ENCODE measurements at places on chromosomes 16 and 17.

- no peak for DNase-seq
These were observed 341.1 kb downstream of the PMP22 start for GRCh38 chr17:14923981-14924380.

GRCh38 chr16:19760356-19761060, 42.4 kb downstream of the IQCK start:
- DNase-seq = no peak

GRCh38 chr16:55204923-55205322, 119.1 kb upstream of the IRX6 start:
- no peak for DNase-seq

DNA sequence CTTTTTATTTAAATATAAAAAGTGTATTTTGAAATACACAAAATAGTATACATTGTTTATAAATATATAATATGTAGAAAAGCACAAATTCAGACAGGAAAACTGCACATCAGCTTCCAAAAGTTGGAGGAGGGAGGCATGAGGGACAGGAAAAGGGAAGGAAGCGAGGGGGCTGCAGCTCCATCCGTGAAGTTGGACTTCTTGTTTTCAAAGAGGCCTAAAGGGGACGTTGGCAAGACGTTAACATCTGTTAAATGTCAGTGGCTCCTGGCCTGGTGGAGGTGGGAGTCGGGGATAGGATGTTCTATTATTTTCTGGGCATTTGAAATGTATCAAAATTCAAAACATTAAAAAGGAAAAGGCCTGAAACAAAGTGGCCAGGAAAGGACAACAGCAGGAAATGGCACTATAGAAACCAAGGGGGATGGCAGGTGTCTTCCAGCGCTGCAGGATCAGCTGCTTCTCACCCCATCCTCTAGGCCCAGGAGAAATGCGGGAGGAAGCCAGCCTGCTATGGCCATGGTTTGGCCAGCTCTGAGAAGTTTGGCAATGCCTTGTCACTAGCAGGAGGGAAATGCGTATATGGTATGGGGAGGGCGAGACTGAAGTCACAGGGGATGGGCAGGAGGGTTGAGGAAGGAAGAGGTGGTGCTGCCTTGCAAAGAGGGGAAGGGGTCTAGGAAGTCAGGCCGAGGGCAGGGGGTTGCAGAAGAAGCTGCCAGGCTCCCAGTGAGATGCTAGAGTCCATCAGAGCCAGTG, 6.4 kb downstream of the CMTM2 start:
- DNase-seq = no peak

DNA sequence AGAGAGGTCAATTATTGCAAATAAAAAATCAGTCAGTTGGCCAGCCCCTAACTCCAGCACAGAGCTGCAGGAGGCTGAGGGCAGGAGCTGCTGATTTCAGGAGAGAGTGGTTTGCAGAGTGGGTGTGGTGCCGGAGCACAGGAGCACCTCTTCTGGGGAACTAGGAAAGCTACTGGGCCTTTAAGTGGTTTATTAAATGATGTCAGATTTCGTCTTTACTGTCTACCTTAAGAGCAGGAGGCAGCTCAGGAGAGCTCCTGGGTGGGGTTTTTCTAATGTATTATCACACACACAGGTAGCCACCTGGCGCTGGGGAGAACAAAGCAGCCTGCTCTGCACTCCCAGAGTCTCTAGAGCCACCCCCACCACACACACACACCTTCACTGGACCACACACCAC, 11.5 kb upstream of the HAS3 start:
- DNase-seq = no peak

DNA sequence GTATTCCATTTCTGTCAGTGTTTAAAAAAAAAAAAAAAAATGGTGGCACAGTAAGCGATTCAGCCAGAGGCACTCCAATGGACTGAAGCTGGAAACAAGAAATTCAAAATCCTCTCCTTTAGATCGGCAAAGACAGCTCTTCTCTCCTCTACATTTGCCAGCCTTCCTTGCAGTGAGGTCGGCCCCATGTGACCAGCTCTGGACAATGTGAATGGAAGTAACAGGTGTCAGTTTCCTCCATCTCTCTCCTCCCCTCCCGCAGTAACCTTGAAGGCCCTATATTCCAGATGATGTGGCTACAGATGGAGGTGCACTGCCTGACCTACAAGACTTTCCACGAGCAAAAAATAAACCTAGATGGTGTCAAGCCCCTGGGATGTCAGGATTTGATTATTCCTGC, 15.0 kb downstream of the CUEDC1 start:
- DNase-seq = no peak

DNA sequence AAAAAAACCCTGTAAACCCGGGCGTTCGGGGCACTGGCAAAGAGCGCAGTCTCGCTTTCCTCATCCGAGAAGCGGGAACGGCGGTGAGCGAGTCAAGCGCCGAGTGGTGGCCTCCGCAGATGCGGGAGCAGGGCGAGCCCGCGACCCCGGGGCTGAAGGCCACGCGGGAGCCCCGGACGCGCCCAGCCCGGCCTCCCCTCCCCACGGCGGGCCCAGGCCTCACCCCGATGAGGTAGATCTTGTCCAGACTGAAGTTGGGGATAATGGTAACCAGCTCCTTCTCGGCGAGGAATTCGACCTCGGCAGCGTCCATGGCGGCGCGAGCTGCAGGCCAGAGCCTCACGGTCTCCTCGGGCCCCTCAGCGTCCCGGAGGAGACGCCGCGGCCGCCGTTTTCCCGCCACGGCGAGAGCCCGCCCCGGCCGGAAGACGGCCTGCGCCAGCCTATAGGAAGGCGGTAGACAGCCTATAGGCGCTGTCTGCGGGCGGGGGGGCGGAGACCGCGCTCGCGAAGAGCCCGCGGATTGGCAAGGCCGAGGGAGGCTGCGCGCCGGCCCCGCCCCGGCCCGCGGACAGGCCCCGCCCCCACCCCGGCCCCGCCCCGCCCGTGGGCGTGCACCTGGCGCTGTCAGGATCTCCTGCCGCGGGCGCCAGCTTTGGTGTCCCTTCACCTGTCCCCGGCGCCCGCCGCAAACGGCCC, at the start of gene GINS2:
Gene GINS2 (minus strand): TSS at position 369 of the 699 bp plus-strand sequence. CDS start 56 bp downstream, at position 313.
- DNase-seq = peak; percentile 52

DNA sequence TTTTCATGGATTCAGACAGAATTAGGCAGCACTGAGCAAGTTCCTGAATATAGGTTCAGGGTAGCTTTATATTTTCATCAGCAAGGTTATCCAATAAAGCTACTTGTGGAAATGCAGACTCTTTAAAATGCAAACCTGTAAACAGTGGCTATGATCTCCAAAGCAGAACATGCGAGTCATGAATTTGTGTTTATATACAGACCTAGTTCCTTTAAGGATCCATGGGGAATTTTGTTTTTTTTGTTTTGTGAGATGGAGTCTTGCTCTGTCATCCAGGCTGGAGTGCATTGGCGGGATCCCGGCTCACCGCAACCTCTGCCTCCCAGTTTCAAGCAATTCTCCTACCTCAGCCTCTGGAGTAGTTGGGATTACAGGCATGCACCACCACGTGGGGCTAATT, 14.8 kb downstream of the CLEC16A start:
- DNase-seq = no peak

GRCh38 chr17:6374761-6375312, 60.1 kb downstream of the AIPL1 start:
- DNase-seq = peak; percentile 67

DNA sequence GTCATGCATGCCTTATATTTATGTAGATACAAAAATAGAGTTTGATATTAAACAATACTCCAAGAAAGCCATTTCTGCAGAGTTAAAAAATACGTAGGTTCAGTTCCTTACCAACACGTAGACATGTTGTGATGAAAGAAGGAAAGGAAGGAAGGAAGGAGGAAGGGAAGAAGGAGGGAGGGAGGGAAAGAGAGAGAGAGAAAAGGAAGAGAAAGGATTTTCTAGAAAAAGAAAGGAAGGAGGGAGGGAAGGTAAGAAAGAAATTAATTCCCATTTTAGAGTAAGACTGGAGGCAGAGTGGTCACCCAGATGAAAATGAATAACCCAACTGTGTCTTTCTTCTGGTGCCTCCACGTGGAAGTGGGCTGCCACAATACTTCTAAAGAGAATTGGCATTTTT, 652.1 kb downstream of the WWOX start:
- no peak for DNase-seq

GRCh38 chr17:3835410-3836229, 10.4 kb downstream of the NCBP3 start:
- no peak for DNase-seq

DNA sequence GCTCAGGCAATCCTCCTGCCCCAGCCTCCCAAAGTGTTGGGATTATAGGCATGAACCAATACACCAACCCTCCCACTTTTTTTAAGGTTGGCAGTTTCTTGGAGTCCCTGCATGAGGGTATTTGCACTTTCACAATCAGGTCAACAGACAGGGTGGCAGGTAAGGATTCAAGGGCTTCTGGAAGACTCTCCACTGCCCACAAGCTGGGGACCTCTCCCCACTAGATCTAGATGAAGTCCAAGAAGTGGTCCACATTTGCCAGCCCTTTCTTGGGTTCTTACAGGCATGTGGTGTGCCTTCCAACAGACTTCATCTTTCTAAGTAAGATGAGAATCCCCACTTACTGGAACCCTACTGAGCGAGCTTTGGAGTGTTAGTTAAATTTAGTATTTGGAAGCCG, 3.9 kb downstream of the ASB16 start:
- no peak for DNase-seq

- DNase-seq = no peak
These were observed 113.3 kb downstream of the VPS53 start for GRCh38 chr17:601244-601925.

DNA sequence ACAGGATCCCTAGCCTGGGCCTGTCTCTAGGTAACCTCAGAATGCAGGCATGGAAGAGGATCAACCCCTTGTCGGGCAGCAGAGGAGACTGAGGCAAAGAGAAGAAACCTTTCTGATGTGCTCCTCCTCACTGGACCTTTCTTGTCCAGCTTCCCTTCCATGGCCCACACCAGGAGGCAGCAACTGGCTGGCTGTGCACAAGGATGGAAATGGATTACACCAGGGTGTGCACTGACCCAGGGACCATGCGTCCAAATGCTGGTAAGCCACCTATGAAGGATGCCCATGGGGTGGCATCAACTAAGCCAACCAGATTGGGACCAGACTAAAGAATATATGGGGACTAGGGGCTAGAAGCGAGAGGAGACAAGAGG, 83.0 kb downstream of the N4BP1 start:
- DNase-seq = no peak

DNA sequence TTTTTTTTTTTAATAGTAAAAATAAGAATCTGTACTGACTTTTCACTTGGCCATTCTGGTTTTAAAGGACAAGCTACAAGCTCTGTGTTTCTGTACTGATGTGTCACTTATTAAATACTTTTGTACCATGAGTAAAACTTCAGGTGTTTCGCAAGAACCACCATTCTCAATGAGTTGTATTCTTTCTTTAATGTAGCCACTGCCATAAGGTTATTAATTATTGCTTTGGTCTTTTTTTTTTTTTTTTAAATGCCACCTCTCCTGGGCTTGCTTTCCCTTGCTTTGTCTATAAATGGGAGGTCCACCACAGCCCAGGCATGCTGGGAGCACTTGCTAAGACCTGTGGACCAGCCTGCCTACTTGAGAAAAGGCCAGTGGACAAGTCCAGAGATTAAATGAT, 8.4 kb downstream of the ARL2BP start:
- peak; percentile 17 for DNase-seq

DNA sequence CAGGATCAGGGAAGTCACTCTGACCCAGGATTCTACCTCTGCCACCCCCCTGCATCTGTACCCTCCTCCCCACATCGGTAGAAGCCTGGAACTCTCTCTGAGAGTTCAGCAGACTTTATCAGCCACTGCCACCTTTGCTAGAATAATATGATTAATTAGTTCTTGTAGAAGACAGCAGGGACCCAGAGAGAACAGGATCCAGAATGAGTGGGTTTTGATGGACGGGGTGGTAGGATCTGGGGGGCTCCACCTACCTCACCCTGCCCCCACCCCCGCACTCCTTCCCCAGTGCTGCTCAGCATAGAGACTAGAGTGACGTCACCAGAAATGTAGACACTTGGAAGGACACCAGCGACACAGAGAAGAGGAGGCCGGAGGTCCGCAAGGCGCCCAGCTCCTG, 33.5 kb downstream of the ABCC6 start:
- no peak for DNase-seq

- DNase-seq = no peak
These were observed 2.3 kb downstream of the NXPH3 start for GRCh38 chr17:49577963-49578362.

- no peak for DNase-seq
These were observed 23.5 kb upstream of the DNAJA2 start for GRCh38 chr16:46996952-46997458.

GRCh38 chr17:43211480-43212402, at the start of gene TMEM106A:
Gene TMEM106A (plus strand): TSS chr17:43211875. CDS start chr17:43213042, 1,167 bp downstream.
- DNase-seq = peak; percentile 77

- DNase-seq = no peak
These were observed 33.4 kb upstream of the PIK3R6 start for GRCh38 chr17:8900626-8901585.

- no peak for DNase-seq
These were observed 316.6 kb upstream of the CDH5 start for GRCh38 chr16:66049865-66050264.

GRCh38 chr16:51569203-51569931, 418.3 kb upstream of the SALL1 start:
- peak; percentile 83 for DNase-seq

DNA sequence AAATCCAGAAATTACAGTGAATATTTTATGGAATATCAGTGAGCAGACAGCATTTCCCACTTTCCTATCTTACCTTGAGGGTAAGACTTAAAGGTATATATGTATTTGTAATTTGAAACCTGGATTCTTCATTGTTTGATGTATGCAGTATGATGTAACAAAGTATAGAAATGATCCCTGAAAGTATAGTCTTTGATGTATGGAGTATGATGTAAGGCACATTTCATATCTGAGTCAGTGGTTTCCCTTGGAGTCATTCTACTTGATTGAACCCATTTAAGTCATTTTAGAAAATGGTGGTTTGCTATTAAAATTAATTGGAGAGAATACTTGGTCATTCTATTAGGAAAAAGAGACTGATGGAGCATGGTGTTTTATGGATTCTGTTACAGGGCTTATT, 10.1 kb downstream of the AMZ2 start:
- no peak for DNase-seq

GRCh38 chr16:7746941-7747340, 414.3 kb downstream of the RBFOX1 start:
- no peak for DNase-seq

- DNase-seq = no peak
These were observed 25.9 kb downstream of the AP2B1 start for GRCh38 chr17:35612924-35613521.

- no peak for DNase-seq
These were observed 33.0 kb downstream of the COG7 start for GRCh38 chr16:23420011-23420410.

DNA sequence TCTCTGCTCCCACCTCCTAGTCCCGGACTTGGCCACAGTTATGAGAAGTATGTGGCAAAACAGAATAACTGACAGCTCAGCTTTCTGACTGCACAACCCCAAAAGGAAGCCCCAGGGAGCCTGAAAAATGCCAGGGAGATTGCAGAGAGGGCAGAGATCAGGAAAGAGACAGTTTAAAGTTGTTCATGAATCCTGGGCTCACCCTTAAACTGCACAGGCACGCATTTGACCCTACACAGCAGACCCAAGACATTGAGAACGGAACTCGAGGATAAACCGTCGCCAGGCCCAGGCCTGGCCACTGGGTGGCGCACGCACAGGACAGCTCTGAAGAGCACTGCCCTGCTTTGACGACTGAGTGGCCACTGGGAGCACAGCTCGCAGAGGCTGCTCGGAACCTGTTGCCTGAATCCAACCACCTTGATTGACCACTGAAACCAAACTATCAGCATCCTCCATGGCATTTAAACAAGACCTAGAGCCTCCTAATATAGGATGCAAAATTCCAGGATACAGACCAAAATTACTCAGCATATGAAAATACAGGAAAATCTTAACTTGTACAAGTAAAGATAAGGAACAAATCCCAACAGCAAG, 114.0 kb downstream of the C16orf95 start:
- DNase-seq = peak; percentile 32

- no peak for DNase-seq
These were observed 1.8 kb downstream of the MPP2 start for GRCh38 chr17:43905400-43905984.

All from foreskin keratinocyte (primary cell).